Ascending aorta (tissue), 2 donors: ENCODE measurements at places on chromosomes 1 and 21. TPM values are rescaled to one million over a fixed set of nuclear protein-coding genes. Genes with fewer than 3 reads are reported as not detected.

- DNase-seq = no peak
- no peak overlapping the region for H3K4me3 ChIP-seq
- no peak overlapping the region for H3K27ac ChIP-seq
- H3K4me1 ChIP-seq = no peaks in the 10 kb centered on the region
Observed at GRCh38 chr1:155182052-155182550, 8.5 kb downstream of the TRIM46 start.

- no peak overlapping the region for H3K27ac ChIP-seq
- H3K4me3 ChIP-seq = no peak overlapping the region
- H3K4me1 ChIP-seq = no peaks in the 10 kb centered on the region
- DNase-seq = no peak
Observed at GRCh38 chr1:192061556-192061955, 96.7 kb upstream of the RGS18 start.

DNA sequence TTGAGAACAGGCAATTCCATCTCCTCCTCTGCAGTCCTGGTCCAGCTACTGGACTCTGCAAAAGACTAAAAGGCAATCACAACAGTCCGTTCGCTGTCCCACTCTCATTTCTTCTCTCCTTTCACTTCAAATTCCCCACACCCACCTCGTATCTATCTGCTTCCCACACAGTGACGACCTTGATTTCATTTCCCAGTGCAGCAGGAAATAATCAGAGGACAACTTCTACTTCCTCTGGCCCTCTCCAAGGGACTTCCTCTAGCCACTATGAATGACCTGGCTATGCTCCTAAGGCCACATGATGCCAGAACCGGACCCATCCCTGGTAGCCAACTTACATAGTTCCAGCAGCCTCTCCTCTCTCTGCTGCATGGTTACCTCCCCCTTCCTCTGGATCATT, 8.0 kb downstream of the NOL9 start:
- H3K4me1 ChIP-seq = no peaks in the 10 kb centered on the region
- H3K4me3 ChIP-seq = no peak overlapping the region
- H3K27me3 ChIP-seq = no peaks in the 10 kb centered on the region
- H3K27ac ChIP-seq = no peak overlapping the region

- peak overlapping the region; percentile 0 for H3K27ac ChIP-seq
- H3K36me3 ChIP-seq = peaks cover 5% of the 10 kb centered on the region
- DNase-seq = no peak
Observed at GRCh38 chr1:10596780-10597179, 122.0 kb downstream of the PEX14 start.

- H3K27ac ChIP-seq = no peak overlapping the region
- H3K36me3 ChIP-seq = no peaks in the 10 kb centered on the region
- no peak for DNase-seq
- H3K4me3 ChIP-seq = no peak overlapping the region
- no peaks in the 10 kb centered on the region for H3K4me1 ChIP-seq
Observed at GRCh38 chr1:99180915-99181314, 83.4 kb upstream of the PLPPR4 start.

GRCh38 chr1:176884286-176884685, 280.2 kb downstream of the ASTN1 start:
- H3K27ac ChIP-seq = no peak overlapping the region
- no peak for DNase-seq
- H3K4me3 ChIP-seq = no peak overlapping the region
- H3K4me1 ChIP-seq = no peaks in the 10 kb centered on the region
- H3K36me3 ChIP-seq = no peaks in the 10 kb centered on the region
- no peaks in the 10 kb centered on the region for H3K27me3 ChIP-seq

- DNase-seq = no peak
- no peak overlapping the region for H3K27ac ChIP-seq
- H3K4me1 ChIP-seq = no peaks in the 10 kb centered on the region
- H3K4me3 ChIP-seq = no peak overlapping the region
- no peaks in the 10 kb centered on the region for H3K27me3 ChIP-seq
- H3K36me3 ChIP-seq = no peaks in the 10 kb centered on the region
Observed at GRCh38 chr21:45592208-45592619, 50.0 kb upstream of the SLC19A1 start.

Gene MAP3K7CL
- total RNA-seq = 6.9 TPM

Gene MAD2L2
- total RNA-seq = 18.3 TPM
